ENCODE measurements at places on chromosomes 2 and 18.

GRCh38 chr2:88500691-88501090 lies 48.2 kb upstream of the FOXI3 start:
- no peak for DNase-seq

GRCh38 chr2:44652701-44653100 lies 288.8 kb upstream of the SIX3 start:
- DNase-seq, result no peak

GRCh38 chr18:59229701-59230443 lies 9.9 kb downstream of the GRP start:
- DNase-seq, result no peak

DNA sequence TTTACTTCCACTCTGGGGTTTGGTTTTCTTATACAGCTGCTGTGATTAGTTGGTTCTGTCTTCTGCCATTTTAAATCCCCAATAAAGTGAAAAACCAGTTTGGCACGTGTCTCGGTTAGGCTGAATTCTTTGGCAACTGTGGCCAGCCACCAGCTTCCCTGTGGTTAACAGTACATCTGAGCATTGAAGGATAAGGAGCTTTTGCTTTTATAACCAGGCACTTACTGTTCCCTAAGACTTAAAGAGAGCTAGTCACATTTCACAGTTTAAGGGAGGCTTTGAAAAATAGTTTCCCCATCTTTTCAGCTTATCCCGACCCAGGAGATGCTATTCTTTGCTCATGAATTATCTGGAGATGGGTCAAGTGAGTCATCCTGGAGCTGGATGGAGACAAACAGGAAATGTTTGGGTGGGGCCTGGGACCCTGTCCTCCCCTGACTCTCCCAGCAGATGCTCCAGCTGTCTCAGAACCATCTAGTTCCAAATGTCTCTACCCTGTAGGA lies 57.3 kb upstream of the EML6 start:
- DNase-seq, result no peak

DNA sequence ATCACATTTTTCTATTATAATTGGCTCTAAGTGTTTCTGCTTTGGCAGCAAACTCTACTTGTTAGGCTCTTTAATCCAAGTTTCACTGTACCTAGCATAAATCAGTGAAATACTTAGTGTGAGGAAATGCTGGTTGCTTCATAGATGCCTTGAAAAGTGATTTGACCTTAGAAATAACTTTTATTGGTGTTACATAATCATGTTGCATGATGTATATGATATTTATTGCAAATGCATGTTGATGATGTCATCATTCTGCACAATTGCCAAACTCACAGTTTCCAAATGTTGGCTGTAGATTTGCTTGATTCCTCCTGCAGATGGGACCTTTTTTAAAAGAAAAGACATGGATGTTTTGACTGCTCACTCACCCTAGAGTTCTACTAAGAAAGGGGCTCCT lies 137.6 kb upstream of the BCL2L11 start:
- no peak for DNase-seq

DNA sequence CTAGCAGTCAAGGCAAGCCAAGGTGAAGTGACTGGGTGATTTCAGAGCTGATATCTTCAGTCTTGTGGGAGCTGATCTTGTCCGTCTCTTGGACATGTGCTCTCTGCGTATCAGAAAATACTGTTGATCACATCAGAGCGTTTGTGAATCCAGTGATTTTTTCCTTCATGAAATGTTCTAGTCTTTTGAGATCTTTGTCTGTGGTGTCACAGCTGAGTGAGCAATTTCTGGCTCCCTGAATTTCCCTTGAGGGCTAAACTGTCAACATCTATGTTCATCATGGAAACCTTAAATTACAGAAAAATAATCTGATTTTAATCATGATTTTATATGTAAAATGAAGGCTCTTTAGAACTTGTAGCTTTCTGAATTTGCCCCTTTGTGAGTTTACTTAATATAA lies 432.0 kb downstream of the CCDC85A start:
- DNase-seq, result no peak

DNA sequence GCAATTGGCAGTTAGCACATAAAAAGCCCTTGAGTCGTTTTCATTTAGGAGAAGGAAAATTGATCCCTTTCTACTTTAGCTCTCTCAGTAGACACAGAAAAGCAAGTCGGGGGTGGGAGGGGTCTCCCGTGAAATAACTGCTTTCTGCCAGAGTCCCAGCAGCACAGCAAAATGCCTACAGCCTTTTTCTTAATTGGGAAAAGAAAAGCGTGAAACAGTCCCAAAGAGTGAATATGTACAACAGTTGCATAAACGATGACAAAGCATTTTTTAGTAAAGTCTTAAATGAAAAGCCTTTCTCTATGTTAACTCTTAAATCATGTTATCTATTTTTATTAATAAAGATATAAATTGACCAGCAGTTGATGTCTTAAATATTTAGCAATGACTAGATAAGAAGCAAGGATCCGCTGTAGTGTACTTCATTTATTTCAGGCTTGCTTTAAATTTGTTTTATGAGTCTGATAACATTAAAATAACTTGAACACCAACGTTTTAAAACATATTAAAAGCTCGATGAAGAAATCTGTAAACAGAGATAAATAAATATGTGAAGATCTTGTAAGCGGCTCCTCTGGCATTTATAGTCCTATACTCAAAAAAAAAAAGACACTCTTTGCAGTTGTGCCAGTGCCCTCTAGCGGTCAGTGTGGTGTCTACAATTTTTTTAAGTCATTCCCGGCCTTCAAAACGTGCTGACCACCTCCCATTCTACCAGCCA lies 42.3 kb upstream of the ATIC start:
- DNase-seq, result no peak

DNA sequence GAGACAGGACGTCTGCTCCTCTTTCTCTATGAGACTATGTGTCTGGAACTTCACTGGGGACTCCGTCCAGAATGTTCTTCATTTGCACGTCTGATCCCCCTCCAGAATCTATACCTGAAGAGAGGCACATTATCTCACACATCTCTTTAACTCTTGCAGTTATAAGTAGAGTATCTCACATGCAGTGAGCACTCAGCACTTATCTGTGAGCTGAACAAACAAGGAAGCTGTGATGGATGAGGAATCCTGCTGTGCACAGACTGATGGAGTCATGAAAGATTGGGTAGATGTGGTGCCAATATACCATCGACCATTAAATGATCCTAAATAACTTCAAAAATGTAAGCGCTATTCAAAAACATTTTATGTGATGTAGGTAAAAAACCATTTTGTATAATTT lies 888.3 kb upstream of the CELF4 start:
- peak; percentile 19 for DNase-seq

DNA sequence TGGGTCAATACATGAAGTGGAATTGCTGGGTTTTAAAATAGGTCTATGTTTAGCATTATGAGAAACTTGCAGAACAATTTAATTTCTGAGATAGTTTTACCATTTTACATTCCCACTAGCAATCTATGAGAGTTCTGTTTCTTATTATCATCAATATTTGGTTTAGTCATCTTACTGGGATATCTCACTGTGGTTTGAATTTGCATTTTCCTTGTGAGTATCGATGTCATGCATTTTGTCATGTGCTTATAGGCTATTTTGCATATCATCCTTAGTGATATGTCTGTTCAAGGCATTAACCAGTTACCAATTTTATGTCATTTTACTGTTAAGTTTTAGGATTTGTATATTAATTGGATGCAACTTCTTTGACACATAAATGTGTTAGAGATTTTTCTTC lies 204.4 kb downstream of the MCFD2 start:
- no peak for DNase-seq

DNA sequence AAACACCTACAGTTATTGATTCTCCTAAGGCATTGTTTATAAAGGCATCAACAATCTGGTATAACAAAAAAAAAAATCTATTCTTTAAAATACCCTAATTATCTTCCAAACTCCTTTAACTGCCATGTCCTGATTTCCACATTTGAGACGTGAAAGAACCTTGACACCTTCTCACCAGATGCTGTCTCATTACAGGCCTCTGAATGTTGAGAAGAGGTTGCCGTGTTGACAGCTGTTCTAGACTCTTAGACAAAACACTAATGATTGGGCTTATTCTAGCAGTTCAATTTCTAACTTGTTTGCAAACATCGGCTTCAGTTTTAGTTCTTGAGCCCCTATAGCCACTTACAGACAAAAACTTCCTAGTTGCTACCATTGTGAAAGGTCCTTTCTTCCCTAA lies 988.8 kb downstream of the LRP1B start:
- no peak for DNase-seq

- no peak for DNase-seq
Measured at GRCh38 chr2:37361216-37361815, 16.9 kb downstream of the QPCT start.

- DNase-seq, result no peak
Measured at GRCh38 chr2:48454504-48454903, 75.5 kb upstream of the STON1 start.

GRCh38 chr2:109385506-109385905 lies 228.3 kb downstream of the SEPTIN10 start:
- DNase-seq, result no peak

- DNase-seq, result no peak
Measured at GRCh38 chr2:149490296-149490695, 97.3 kb downstream of the MMADHC start.

DNA sequence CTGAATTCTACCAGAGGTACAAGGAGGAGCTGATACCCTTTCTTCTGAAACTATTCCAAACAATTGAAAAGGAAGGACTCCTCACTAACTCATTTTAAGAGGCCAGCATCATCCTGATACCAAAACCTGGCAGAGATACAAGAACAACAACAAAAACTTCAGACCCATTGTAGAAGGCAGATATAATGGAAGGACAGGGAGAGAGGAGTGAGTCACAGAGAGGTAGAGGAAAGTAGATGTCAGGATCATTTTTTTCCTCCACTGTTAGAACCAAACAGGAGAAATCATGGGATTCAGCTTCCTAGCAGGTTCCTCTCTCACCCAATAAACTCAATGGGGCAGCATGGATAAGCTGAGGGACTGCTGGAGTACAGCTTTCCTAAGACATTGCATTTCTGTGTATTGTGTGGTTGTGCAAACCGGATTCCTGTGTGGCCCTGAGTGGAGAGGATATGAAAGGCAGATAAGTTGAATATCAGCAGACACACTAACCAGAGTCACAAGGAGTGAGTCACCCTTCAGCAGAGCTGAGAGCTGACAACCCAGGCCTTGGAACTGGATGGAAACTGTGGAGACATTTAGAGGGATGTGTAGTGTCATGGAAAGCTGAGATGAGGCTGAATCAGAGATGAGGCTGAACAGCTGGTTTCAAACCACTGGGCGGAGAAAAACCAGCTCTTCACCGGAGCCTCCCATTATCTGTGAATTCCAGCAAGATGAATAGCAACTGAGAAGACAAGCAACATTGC lies 60.9 kb upstream of the MMADHC start:
- DNase-seq, result no peak

- DNase-seq, result no peak
Measured at GRCh38 chr18:58943896-58944295, 79.2 kb downstream of the ZNF532 start.
